Activated CD4-positive, alpha-beta memory T cell treated with anti-CD3 and anti-CD28 coated beads, Interleukin-2, amount 10 ng/mL, durations not matched to agents 7 days and 5 days (primary cell): ENCODE measurements at places on chromosomes 13 and 19. TPM values are rescaled to one million over a fixed set of nuclear protein-coding genes. Genes with fewer than 3 reads are reported as not detected.

GRCh38 chr19:18450931-18451836, 13.3 kb upstream of the ISYNA1 start:
- DNase-seq: peak; percentile 88

- DNase-seq: no peak
Observed at GRCh38 chr13:26568132-26568815, 10.8 kb downstream of the WASF3 start.

- no peak for DNase-seq
Observed at GRCh38 chr19:17232258-17232657, 6.2 kb downstream of the OCEL1 start.

METTL21C gene
- not detected for total RNA-seq
